ENCODE measurements at places on chromosomes 3 and 15.
A peak's percentile ranks its signal among the peaks of the same experiment; 100 is the strongest.

- DNase-seq: no peak
Observed at GRCh38 chr3:158640646-158641045, 3.7 kb upstream of the GFM1 start.

DNA sequence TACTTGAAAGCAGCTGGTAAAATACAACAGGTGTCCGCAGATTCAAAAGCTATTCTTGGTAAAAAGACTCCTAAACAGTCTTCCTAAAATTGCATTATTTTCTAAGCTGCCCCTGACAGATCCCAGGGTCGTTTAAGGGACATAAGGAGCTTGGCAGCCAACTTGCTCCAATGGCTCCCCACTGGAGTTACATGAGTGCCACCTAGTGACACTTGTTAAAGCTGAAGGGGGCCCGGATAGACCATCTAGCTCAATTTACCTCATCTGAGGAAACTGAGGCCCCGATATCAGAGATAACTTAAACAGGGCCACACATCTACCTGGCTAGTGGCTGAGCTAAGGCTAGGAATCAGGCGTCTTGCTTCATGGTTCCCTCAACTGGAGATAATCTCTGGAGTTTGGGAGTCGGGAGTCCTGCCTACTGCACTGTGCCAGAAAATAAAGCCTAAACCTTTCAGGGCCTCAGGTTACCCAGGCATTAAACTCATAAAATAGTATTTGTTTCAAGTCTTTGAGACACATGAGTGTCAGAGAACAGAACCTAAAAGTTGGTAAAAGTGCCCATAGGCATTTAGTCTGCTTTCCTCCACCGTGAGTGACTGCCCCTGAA lies 6.5 kb upstream of the TBC1D23 start:
- DNase-seq: peak; percentile 11

DNA sequence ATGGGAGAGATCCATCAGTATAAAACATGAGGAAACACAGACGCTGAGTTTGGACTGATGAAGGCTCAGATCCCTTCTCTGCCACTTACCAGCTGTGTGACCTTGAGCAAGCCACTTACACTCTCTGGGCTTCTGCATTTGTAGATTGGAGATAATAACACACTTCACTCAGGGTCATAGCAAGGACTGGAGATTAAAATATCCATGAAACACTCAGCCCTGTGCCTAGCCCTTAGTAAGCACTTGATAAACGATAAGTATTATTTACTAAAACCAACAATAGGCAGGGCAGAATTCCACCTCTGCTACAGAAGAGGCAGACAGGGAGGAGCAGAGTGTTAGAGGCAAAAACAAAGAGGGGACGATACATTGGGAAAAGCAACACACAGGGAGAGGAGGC lies 420.5 kb upstream of the WNT5A start:
- peak; percentile 2 for DNase-seq

DNA sequence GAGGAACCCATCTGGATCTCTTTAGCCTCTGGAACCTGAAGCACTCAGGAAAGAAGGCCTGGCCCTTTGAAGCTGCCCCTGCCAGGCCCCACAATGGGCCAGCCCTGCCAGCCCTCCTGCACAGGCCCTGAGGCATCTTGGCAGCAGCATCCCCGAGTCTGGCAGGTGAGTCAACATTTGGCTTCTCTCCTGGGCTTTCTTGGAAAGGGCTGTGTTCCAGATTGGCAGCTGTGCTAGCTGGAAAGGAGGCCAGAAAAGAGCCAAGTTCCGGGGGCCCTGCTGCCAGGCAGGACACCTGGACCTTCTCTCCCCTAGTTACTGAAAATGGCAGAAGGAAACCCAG lies 187.2 kb downstream of the SHQ1 start:
- DNase-seq: no peak

GRCh38 chr15:85504749-85505676 lies 124.6 kb downstream of the AKAP13 start:
- no peak for DNase-seq

DNA sequence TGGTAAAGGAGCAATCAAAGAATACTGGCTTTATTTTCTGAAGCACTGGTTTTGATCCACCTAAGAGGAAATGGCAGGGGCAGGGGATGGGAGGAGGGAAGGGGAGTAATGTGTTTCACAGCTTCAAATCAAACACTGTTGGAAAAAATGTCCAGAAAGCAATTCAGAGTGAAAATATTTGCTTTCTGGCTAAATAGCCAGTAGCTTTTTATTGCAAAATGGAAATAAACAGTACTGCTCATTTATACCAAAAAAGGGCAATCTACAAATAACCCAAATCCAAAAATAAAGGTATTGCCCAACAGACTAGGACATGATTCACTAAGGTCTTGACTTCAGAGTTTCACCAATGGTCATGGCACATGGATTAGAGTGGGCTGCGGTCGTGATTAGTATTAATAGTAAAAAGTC lies 279.3 kb upstream of the THBS1 start:
- no peak for DNase-seq

DNA sequence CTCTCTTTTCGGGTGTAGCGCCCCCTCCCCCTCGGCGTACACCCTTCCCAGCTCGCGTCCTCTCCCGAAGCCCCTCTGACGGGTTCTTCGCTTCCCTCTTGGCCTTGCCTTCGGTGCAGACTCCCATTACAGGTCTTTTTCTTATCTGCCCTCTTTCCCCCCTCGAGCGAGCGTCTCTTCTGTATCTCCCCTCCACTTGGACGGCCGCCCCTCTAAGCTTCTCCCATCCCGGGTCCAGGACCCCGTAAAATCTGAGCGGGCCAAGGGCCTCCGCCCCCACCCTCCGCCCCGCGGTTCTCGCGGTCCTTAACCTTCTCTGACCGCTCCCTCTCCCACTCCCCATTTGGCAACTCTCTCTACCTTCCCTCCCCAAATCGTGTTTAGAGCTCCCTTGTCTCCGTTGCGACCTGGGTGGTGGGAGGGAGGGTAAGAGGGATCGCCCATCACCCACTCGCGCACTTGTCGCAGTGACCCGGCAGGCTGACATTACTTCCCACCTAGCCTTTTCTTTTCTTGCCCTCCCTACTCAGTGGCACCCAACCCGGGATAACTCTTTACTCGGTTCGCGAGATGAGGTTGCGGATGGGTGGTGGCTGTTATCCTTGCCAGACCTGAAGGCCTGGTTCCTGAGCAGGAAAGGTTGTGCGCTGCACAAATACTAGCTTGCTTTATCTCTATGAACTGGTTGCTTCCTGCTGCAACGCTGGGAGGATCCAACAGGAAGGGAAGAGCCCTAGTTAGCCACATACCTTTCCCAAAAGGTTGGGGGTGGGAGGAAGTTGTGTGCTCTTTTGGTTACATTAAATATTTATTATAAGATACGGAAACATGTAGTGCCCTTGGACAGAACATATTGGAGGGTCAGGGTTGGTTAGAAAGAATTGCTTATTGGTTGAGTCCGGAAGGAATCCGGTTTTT lies 922 bp downstream of the RAB11A start:
- peak; percentile 15 for DNase-seq

DNA sequence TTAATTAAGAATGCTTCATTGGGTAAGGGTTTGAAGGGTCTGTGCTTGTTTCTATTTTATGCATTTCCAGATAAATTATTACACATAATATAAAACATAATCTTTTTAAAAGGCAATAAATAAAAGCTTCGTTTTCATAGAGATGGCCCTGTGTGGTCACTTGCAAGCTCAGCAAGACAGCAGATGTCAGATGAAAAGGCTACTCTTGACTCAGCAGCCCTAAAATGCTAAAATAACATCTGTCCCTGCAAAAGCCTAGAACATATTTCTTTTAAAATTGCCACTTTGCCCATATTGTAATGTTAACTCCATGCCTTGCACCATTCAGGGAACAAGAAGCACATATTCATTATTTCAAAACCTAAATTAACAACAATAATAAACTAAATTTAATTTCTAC lies 349.4 kb downstream of the CNTN3 start:
- no peak for DNase-seq

DNA sequence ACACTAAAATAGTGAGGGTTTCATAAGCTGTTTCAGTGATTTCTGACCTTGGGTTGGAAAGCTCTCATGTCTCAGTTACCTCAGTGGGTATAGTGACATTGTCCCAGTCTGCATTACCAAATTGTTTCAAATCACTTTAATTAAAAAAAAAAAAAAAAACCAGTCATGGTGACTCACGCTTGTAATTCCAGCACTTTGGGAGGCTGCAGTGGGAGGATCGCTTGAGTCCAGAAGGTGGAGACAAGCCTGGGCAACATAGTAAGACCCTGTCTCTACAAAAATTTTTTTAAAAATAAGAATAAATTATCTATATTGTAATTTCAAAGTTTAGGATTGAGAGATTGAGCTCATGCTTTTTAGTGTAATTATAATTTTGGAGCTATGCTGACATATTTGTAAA lies 78.0 kb downstream of the MBNL1 start:
- no peak for DNase-seq

DNA sequence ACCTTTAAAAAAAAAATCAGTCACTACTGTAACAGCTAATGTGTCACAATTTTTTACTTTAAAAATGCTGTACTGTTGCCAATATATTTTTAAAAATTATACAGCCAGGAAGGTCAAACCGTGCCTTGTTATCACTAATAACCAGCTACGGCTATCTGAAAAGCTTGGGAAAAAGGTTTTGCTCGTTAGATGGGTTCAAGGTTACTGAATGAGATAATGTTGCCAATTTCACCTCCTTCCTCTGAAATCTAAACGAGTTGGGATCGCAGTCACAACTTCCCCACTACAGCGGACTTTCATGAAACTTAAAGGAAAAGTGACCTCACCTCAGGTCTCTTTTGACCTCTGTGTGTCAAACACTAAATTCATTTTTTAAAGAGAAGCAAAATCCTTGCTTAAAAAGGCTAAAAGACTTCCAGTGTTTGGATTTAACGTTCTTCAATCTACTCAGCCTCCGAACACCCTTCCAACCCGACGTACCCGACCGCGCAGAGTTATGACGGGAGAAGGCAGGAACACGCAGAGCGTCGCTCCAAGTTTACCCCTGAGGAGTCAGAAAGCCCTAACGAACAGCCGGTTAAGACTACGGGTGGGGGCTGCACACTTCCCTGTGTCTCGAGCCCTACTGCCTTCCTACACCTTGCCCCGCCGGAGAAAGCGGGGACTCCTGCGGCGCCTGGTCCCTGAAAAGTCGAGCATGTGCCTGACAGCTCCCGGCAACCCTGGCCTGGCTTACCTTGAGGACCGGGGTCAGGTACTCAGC lies 860 bp downstream of the ATG3 start:
- peak; percentile 26 for DNase-seq

DNA sequence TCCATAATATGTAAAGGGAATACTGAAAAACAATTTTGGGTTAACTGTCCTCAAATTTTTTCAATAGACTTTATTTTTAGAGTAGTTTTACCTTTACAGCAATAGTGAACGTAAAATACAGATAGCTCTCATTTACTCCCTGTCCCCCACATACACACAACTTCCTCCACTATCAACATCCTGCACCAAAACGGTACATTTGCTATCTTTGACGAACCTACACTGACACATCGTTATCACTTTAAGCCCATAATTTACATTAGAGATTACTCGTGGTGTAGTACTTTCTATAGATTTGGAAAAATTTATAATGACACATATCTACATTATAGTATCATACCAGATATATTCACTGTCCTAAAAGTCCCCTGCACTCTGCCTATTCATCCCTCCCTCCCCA lies 16.9 kb upstream of the P2RY1 start:
- no peak for DNase-seq

DNA sequence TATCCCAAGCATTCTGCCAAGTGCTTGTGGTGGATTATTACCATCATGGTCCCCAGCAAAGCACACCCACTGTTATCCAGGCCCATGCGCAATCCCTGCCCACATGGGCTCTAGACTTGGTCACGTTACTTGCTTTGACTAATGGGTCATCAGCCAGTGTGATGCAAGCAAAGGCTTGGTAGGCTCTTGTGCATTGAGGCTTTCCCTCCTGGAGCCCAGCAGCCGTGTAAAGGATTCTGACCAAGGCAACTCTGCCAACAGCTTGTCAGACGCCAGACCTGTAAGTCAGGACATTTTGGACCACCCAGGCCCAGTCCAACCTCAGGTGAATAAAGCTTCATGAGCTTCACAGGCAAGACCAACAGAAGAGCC lies 93.9 kb downstream of the ABHD5 start:
- DNase-seq: no peak

DNA sequence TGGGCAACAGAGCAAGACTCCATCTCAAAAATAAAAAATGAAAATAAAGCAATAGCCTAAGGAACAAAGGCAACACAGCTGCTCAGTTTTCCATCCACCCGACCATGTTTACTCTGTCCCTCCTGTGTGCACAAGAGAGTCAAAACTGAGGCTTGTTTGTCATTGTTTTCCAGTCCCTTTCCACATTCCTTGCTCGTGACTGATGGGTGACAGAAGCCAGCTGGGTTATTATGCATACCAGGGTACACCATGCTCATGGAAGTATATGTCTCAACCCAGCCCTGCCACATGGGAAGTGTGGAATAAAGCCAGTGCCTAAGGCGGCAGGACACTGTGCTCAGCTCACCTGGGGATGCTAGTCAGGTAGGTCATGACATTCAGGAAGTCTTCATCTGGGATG lies 49.5 kb downstream of the MCF2L2 start:
- peak; percentile 35 for DNase-seq

DNA sequence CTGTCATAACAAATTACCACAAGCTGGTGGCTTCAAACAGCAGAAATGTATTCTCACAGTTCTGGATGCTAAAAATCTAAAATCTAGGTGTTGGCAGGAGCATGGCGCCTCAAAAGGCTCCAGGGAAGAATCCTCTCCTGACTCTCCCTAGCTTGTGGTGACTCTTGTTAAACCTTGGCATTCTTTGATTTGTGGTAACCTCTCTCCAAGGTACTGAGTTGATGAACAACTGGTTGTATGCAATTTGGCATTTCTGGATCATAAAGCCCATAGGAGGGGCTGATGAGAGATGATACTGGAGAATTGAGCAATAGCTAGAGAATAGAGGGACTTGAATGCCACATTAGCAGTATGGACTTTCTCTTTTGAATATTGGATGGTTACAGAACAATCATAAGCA lies 821.8 kb downstream of the TBL1XR1 start:
- DNase-seq: no peak

- peak; percentile 26 for DNase-seq
Observed at GRCh38 chr3:14405360-14406238, 3.2 kb downstream of the SLC6A6 start.

- no peak for DNase-seq
Observed at GRCh38 chr3:189278221-189278620, 106.5 kb downstream of the TPRG1 start.

GRCh38 chr3:170228093-170228766 lies 6.0 kb downstream of the PRKCI start:
- no peak for DNase-seq

GRCh38 chr3:49872801-49873281 lies 3.1 kb upstream of the CAMKV start:
- no peak for DNase-seq

DNA sequence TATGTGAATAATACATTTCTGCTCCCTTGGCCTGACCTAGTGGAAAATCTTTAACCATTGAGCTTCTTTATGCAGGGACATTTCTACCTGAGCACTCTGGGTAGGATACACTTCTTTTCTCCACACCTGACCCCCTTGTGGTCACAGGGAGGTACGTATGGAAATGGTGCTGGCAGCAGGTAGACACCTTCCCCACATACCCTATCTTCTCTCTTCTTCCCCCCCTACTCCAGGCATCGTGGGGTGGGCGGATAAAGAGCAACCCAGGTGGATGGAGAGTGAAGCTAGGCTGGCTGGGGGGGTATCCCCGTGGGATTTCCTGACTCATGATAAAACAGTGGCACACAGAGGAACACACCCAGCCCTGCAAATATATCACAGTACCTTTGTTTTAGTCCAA lies 312.1 kb downstream of the ARRDC4 start:
- DNase-seq: no peak

GRCh38 chr3:38283810-38284755 lies 2.0 kb downstream of the SLC22A14 start:
- no peak for DNase-seq

Data from NCI-H510A (cell line).